ENCODE measurements at places on chromosomes 1 and 21.
A peak's percentile ranks its signal among the peaks of the same experiment; 100 is the strongest.

DNA sequence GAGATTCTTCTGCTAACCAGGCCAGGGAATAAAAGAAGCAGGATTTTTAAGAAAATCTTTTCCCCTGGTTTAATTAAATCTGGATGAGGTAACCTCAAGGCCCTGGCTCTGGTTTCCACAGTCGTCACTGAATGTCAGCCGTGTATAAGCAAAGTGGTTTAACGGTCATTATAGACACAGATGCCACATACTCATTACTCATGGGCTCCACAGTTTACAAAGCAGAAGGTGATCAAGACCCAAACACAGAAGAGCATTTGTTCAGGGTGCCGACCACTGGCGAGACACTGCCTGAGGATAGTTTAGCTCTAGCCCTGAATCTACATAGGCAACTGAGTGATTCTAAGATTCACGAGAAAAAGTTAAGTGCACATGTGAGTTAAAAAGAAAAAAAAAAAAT lies 27.8 kb upstream of the RAP1GAP start:
- DNase-seq, result no peak

DNA sequence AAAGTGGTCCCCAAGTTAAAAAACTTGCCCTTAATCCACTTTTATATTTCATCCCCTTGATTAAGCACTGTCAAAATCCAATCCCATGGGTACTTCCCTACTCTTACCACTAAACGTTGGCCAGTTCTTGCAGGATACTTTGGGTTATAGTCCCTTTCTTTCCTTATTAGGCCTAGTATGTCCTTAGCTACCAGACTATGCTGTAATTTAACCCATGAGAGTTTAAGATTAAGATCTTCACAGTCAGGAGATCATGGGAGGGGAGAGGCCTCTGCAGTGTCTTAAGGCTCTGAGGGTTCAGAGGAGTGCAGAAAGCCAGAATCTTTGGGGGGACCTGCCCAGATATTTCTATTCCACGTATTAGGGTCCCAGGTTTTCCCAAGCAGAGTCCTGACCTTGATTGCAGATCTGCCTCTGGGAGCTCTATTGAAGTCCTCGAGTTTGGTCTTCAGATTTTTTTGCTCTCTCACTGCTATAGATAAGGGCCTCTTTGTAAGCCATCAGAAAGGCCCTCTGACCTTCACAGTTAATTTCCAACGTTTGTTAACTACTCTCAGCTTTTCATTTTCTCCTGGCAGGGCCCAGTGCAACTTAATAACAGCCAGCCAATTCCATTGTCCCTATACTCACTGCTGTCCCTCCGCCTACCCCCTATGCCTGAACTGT lies 9.0 kb upstream of the CGN start:
- peak; percentile 59 for DNase-seq

- peak; percentile 59 for DNase-seq
Measured at GRCh38 chr1:174958396-174958795, 41.4 kb upstream of the CACYBP start.

DNA sequence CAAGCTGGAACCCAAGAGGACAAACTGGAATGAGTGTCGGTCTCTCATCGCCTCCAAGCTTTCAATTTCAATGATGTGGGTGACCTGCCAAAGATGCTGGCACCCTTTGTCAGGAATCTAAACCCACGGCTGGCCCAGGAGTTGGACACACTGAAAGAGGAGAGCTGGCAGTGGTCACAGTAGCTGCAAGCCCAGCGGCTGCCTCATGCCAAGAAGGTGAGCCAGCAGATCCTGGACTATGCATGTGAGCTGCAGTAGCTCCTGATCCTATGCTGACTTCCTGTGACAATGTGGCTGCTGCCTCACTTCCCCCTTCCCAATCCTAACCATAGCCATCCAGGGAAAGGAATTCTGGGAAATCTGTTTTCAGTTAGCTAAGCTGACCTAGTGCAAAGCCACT lies 117.0 kb upstream of the VAV3 start:
- no peak for DNase-seq

- no peak for DNase-seq
Measured at GRCh38 chr1:76218888-76219287, 144.3 kb downstream of the ST6GALNAC3 start.

DNA sequence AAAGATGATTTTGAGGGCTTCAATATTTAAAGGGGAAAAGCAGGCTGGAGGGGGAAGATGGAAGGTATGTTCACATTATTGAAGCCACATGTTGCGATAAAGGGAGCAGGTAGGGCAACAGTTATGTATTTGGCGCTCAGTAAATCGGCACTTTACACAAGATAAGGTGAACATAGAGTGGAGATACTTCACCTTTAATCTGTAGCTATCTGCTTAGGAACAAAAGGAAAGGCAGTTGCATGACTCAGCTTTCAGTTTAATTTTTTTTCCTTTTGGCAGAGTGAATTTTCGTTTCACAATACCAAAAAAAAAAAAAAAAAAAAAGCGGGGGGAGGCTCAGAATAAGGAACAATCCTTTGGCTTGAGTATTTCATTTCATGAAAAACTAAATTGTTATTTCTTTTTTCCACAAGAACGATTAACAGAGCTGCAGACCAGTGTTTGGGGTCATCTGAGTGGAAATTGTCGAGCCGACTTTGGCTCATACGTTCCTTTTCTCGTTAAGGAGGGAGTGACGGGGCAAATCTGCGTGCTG lies 1.1 kb upstream of the COQ8A start:
- DNase-seq, result peak; percentile 59

DNA sequence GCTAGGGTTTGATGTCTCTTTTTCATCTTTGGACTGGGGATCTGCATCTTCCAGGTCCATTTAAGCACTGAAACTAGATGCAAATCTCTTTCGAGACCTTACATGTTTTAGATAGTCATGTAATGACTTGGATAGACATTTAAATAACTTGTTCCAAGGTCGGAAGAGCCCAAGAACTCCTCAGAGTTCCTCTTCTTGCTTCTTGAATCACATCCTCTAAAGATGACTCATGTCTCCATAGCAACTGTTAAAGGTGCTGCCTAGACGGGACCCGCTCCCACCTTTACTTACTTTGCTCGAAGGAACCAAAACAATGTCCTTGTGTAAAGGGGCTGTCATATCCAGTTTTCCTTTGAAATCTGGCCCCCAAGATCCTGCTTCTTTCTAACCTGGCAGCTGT lies 130.0 kb downstream of the EDEM3 start:
- no peak for DNase-seq

DNA sequence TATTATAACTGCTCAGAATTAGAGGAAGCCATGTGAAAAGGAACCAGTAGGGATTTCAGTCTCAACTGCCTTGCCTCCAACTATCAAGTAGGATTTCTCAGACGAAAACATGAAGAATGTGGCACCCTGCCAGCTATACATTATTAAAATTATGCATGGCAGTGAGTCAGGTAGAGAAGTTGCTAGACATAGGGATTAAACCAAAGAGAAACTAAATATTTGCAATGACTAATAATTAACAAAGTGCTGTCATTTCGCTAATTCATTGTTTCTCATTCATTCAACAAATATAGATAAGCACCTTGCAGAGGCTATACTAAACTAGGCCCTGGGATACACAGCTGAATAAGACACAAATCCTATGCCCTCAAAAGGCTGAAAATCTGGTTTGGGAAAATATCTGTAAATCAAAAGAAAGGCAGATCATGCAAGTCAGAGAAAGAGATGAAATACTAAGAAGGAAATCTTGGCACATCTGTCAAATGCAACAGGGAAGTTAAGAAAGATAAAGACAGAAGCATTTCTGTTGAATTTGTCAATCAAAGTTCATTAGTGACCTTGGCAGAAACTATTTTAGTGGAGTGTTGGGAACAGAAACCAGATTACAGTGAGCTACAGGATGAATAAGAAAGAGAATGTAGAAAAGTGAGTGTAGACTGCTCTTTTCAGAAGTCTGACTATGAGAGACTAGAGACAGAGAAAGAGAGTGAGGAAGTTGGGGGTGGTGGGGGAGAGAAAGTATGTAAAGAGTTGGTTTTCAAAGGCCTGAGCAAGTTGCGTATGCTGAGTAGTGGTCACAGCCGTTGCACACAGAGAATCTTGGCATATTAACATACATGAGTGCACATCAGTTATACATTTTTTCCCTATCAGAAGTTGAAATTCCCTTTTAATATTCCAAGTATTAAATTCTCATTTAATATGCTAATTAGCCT lies 14.7 kb upstream of the NBPF11 start:
- DNase-seq, result peak; percentile 44

DNA sequence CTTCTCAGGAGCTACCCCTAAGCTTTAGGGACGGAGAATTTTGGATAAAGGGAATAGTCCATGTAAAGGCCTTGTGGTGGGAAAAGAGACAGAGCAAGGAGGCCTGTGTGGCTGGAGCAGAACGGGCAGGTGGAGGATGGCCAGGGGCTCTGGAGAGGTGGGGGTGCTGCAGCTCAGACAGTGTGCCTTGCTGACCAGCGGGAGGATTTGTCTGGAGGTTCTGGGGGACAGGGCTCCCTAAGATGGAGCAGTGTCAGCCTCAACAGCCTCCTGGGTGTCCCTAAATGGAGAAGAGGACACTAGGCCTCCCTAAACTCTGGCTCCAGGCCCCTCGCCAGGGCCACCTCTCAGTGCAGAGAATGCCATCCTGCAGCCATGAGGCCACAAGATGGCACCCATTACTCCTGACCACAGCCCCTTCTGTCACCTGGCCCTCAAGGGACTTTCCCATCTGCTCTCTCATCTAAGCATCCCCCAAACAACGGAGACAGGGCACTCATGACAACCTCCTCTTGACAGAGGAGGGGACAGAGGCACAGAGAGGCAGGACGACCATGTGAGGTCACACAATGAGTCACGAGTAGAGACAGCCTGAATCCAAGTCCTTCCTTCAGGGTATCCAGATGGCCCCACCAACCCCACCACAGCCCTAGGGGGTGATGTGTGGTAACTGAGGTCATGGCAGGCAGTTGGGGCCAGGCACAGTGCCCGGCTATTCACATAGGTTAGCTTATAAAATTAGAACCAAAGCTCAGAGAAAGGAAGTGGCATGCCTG lies 94.7 kb downstream of the DMRTB1 start:
- DNase-seq, result no peak

DNA sequence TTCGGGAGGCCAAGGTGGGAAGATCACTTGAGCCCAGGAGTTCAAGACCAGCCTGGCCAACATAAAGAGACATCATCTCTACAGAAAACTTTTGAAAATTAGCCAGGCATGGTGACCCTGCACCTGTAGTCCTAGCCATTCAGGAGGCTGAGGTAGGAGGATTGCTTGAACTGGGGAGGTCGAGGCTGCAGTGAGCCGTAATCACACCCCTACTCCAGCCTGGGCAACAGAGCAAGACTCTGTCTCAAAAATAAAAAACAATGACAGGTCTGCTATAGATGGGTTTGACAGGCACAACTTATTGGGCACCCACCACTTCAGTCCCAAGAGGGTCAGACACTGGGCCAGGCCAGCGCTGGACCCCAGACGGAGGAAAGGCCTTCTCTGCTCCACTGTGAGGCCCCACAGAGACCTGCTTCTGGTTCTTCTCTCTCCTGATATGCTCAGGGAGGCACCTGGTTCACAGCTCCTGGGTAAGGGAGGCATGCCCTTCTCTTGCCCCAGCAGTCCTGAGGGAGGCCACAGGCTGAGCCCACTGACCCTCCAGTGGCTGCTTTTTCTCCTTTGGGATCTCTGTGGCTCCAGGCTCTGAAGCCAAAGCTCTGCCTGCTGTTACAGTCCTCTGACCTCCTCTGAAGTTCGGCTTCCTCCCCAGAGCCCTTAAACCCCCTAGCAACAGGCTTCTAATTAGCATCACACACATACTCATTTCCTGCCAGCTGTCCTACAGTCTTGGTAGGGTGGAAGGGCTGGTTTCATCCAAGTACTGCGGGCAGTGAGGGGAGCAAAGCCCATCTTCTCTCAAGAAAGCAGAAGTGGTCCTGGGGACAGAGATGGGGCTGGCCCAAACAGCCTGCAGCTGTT lies 14.4 kb downstream of the S100A16 start:
- no peak for DNase-seq

GRCh38 chr1:196142111-196142640 lies 466.1 kb downstream of the KCNT2 start:
- DNase-seq, result no peak

Measured in cardiac muscle cell (in vitro differentiated cells and primary cell).